SJCRH30 (cell line): ENCODE measurements at places on chromosomes 2 and 18.

GRCh38 chr2:28678944-28679343 is 72.7 kb upstream of the PPP1CB start:
- no peaks in the 10 kb centered on the region for H3K36me3 ChIP-seq
- no peaks in the 10 kb centered on the region for H3K27me3 ChIP-seq
- no peak overlapping the region for H3K27ac ChIP-seq
- DNase-seq = no peak

DNA sequence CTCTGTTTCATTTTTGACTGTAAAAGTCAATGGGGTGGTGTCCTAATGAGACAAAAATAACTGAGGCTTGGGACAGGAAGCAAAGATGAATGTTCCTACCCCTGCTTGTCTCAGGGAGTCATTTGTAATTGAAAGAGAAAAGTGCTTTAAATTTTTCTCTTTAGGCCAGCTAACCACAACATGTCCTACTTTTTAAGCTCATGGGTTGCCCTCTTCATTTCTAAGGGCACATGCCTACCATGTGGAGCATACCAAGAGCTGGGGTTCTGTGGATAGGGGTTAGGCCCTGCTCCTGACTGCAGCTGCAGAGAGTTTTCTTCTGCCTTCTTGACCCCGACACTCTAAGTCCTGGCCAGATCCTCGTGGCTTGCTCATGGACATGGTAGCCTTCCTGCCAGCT is 96.8 kb upstream of the ARL4C start:
- no peaks in the 10 kb centered on the region for H3K4me1 ChIP-seq
- no peak overlapping the region for H3K27ac ChIP-seq
- no peaks in the 10 kb centered on the region for H3K36me3 ChIP-seq

DNA sequence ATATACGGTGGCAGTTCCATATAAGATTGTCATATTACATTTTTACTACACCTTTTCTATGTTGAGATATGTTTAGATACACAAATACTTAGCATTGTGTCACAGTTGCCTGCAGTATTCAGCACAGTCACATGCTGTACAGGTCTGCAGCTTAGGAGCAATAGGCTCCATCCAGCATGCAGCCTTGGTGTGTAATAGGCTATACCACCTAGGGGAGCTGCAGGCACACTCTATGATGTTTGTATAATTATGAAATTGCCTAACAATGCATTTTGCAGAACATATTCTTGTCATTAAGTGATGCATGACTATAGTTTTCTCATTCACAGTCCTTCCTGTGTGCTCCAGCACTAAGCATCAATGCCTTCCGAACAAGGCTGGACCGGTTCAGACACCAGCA is 133.4 kb downstream of the NDUFA10 start:
- no peak overlapping the region for H3K4me3 ChIP-seq
- no peaks in the 10 kb centered on the region for H3K27me3 ChIP-seq
- no peaks in the 10 kb centered on the region for H3K36me3 ChIP-seq
- no peaks in the 10 kb centered on the region for H3K4me1 ChIP-seq
- H3K27ac ChIP-seq = no peak overlapping the region

DNA sequence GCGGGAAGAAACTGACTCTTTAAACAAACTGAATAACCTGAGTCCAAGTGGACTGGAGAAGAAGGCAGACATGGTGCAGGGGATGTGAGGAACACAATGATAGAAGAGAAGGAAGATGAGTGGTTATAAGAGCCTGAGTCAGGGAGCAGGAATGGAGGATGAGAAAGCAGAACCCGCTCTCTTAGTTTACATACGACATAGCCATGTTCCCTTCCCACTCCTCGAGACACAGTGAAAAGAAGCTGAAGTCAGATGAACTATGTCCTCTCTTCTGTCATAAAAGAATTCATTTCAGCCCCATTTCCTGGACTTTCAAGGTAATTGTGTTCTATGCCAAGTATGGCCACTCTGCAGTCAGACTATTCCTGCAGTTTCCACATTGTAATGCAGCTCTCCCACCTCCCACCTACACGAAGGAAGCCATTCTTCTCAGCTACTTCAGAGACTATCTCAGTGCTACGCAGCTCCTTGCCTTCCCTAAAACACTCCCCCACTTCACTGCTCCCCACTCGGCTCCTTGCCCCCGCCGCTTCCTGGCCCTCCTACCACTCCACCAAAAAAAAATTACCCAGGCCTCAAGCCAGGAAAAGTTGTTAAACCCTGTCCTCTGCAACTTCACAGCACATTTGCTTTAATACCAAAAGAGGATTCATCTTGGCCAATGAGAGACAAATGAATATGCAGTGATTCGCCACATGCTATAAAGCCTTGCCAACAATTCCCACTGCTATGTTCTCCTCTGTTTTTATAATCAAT is 323.4 kb upstream of the EPHA4 start:
- H3K27me3 ChIP-seq = no peaks in the 10 kb centered on the region
- H3K36me3 ChIP-seq = no peaks in the 10 kb centered on the region
- no peaks in the 10 kb centered on the region for H3K4me1 ChIP-seq
- no peak for DNase-seq

- peak overlapping the region; percentile 48 for H3K4me3 ChIP-seq
- no peaks in the 10 kb centered on the region for H3K36me3 ChIP-seq
- peak overlapping the region; percentile 40 for H3K27ac ChIP-seq
- H3K27me3 ChIP-seq = no peaks in the 10 kb centered on the region
- peak; percentile 86 for DNase-seq
Observed at GRCh38 chr2:88659538-88659915, 31.9 kb upstream of the RPIA start.

GRCh38 chr18:77077401-77077800 is 55.2 kb downstream of the MBP start:
- DNase-seq = no peak
- no peaks in the 10 kb centered on the region for H3K36me3 ChIP-seq
- no peaks in the 10 kb centered on the region for H3K4me1 ChIP-seq

DNA sequence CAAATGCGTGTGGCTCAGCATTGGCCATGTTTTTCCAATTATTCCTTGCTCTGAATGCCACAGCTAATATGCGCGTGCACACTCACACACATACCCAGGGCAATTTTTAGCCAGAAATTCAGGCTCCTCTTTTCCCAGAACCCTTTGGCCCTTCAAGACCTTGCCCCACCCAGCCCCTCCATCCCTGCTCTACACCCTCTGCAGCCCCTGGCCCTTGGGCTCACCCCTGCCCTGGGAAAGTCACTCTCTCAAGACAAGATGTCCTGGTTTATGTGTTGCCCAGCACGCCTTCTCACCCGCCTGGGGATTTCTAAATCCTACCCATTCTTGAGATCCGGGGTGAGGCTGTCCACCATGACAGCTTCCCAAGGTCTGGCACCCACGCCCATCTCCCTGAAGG is 319.7 kb downstream of the CYP26B1 start:
- peaks cover 25% of the 10 kb centered on the region for H3K4me1 ChIP-seq
- no peak for DNase-seq

- no peaks in the 10 kb centered on the region for H3K4me1 ChIP-seq
- DNase-seq = peak; percentile 92
- H3K4me3 ChIP-seq = peak within 1 kb of the TSS; percentile 75
- no peaks in the 10 kb centered on the region for H3K27me3 ChIP-seq
Observed at GRCh38 chr2:200509612-200510433, at the start of gene KCTD18. TSS of gene KCTD18 (minus strand) at chr2:200510068. CDS start at chr2:200507016, 3,052 bp downstream.

GRCh38 chr2:85756822-85757435 is 3.1 kb downstream of the ATOH8 start:
- peak overlapping the region; percentile 88 for H3K4me3 ChIP-seq
- peaks cover 60% of the 10 kb centered on the region for H3K4me1 ChIP-seq
- H3K27ac ChIP-seq = peak overlapping the region; percentile 25; the same call in 1 of the 2 replicates
- peaks cover 52% of the 10 kb centered on the region for H3K36me3 ChIP-seq
- H3K27me3 ChIP-seq = no peaks in the 10 kb centered on the region
- DNase-seq = no peak

GRCh38 chr18:68220458-68220857 is 494.4 kb downstream of the TMX3 start:
- no peak overlapping the region for H3K4me3 ChIP-seq
- DNase-seq = no peak
- no peak overlapping the region for H3K27ac ChIP-seq
- H3K27me3 ChIP-seq = no peaks in the 10 kb centered on the region
- no peaks in the 10 kb centered on the region for H3K36me3 ChIP-seq
- no peaks in the 10 kb centered on the region for H3K4me1 ChIP-seq

- no peak overlapping the region for H3K27ac ChIP-seq
- no peaks in the 10 kb centered on the region; the same call in 1 of the 2 replicates for H3K27me3 ChIP-seq
- H3K4me3 ChIP-seq = no peak overlapping the region
- H3K36me3 ChIP-seq = no peaks in the 10 kb centered on the region
- H3K4me1 ChIP-seq = no peaks in the 10 kb centered on the region
- no peak for DNase-seq
Observed at GRCh38 chr2:133326652-133327397, 241.4 kb downstream of the NCKAP5 start.

DNA sequence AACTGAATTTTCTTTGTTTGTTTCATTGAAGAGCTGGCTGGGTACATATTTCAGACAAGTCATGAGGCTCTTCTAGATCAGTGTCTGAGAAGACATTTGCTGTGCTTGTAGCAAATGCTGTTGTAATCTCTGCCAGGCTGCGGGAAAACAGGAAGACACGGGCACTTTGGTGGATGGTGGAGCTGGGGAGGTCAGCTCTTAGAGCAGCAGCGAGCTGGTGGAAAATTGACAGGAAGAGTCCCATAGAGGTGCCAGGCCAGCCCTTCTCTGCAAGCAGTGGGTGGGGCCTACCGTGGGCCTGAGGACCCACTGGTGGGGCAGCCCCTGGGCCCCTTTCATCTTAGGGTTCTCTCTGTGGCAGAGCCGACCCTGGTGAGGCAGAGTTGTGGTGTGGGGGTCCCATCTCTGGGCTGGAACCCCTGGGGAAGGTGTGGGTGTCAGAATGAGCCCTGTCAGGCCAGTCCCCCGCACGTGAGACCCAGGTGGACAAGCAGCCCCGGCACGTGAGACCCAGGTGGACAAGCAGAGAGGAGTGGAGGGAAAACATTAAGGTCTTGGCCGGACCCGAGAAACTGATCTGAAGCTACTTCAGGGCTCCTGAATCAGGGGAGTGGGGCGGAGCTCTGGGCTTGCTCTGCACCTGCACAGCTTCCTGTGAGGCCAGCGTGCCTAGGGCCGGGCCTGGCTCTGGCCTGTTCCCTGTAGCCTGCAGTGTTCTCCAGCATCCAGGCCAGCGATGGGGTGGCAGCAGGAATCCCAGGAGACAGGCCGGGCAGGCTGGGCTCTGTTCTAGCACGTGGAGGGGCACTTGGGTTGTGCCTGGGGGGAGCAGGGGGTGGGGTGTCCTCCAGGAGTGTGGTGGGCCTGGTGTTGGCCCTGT is 273.5 kb upstream of the HDAC4 start:
- no peaks in the 10 kb centered on the region for H3K36me3 ChIP-seq
- no peak for DNase-seq
- H3K27me3 ChIP-seq = peaks cover 11% of the 10 kb centered on the region; the same call in 1 of the 2 replicates
- H3K4me3 ChIP-seq = no peak overlapping the region

DNA sequence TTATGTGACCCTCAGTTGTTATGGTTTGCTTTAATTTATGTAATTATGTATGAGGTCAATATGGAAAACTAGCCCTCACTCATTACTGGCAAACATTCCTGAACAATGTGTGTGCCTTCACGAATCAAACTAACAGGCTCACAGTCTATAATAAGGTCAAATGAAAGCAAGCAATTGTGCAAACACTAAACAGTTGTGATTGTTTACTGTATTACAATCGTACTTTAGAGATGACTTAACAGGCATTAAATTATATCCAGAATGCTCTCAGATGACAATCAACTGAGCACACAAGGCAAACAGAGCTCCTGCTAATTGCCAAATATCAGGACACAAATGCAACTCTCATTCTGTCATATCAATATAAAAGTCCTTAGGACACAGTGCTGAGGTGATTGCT is 29.5 kb downstream of the COL5A2 start:
- no peaks in the 10 kb centered on the region for H3K36me3 ChIP-seq
- H3K4me3 ChIP-seq = no peak overlapping the region
- no peaks in the 10 kb centered on the region for H3K27me3 ChIP-seq
- peak overlapping the region; percentile 42 for H3K27ac ChIP-seq
- DNase-seq = peak; percentile 38

DNA sequence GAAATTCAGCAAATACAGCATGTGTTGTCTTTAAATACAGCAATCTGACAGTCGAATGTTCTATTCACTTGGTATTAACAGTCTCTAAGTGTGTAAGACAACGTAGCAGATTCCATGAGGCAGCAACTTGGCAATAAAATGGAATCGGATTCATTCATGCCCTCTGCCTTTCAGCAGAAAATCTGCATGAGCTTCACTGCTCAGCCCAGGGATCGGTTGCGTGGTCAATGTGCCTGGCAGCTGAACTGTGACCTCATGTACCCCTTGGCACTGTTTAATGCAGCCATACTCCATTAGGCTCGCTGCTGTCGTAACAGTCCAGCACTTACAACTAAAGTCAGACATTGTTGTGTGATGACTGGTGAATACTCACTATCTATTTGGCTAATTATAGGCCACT is 17.7 kb upstream of the RGPD4 start:
- H3K27me3 ChIP-seq = no peaks in the 10 kb centered on the region; the same call in 1 of the 2 replicates
- peak; percentile 13 for DNase-seq
- H3K4me1 ChIP-seq = no peaks in the 10 kb centered on the region; the same call in 1 of the 2 replicates

DNA sequence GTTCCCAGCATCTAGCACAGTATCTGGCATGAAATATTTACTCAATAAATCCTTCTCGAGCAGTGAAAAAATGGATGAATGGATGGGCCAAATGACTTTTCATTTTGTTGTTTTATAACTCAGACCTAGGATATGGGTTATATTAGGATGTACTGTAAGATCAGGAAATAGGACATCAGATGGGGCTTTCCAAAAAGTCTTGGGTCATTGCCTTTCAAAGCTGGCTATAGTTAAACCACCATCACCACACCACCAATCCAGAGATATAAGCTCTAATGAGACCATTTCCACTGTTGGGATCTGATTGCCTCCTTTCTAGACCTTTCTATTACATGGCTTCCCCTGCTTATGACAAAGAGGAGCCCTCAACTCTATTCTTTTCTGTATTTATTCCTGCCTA is 525.0 kb upstream of the TCF4 start:
- H3K27me3 ChIP-seq = no peaks in the 10 kb centered on the region
- no peaks in the 10 kb centered on the region for H3K4me1 ChIP-seq
- no peak overlapping the region for H3K27ac ChIP-seq
- H3K4me3 ChIP-seq = no peak overlapping the region

- peaks cover 4% of the 10 kb centered on the region; the same call in 1 of the 2 replicates for H3K27me3 ChIP-seq
- no peak overlapping the region for H3K27ac ChIP-seq
- no peak overlapping the region for H3K4me3 ChIP-seq
Observed at GRCh38 chr2:67642961-67643360, 245.8 kb downstream of the ETAA1 start.

GRCh38 chr2:119263656-119264055 is 40.0 kb downstream of the STEAP3 start:
- DNase-seq = no peak
- no peak overlapping the region for H3K27ac ChIP-seq

DNA sequence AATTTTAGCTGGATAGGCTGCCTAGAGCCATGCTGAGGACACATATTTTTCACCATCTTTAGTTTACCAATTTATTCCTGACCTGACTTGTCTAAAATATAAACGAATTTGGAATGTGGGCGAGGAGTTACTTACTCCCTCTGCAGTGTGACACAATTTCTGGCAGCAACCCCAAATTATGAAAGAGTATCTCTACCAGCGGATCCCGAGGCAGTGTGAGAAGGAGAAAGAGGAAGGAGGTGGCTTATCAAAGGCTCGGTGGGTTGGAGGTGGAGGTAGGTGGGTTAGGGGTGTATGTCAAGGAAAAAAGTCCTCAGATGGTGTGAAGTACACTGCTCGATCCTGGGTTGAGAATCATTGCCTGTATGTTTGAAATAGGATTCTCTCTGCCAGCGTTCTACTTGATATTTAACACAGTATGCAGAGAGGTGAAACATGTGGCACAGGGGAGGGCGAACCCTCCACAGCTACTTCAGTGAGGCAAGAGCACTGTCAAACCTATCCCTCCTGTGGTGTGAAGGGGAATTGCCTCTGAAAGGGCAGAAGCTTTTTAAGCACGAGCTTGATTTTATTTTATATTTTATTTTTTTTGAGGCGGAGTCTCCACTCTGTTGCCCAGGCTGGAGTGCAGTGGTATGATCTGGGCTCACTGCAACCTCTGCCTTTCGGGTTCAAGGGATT is 76.0 kb downstream of the RFTN2 start:
- peak; percentile 18 for DNase-seq
- H3K4me3 ChIP-seq = no peak overlapping the region
- H3K4me1 ChIP-seq = no peaks in the 10 kb centered on the region
- H3K27ac ChIP-seq = no peak overlapping the region
